A549 treated with ZK216348 at 1 μM for 4 hours (cell line): ENCODE measurements at places on chromosomes 16 and 17. TPM values are rescaled to one million over a fixed set of nuclear protein-coding genes. Genes with fewer than 3 reads are reported as not detected.

TMC7 gene
- total RNA-seq = 6.9 to 10.5 TPM (median 8.7 TPM) in 5 replicates

ABI3 gene
- total RNA-seq = not detected in 5 replicates

PLA2G10 gene
- 0.38 to 0.41 TPM (median 0.39 TPM) in 3 of 5 replicates, not detected in the others for total RNA-seq

CACNG3 gene
- total RNA-seq = not detected in 5 replicates

SEZ6L2 gene
- total RNA-seq = 11.0 to 24.3 TPM (median 19.9 TPM) in 5 replicates

WNT3 gene
- total RNA-seq = 3.8 to 5.2 TPM (median 4.8 TPM) in 5 replicates

PRSS53 gene
- total RNA-seq = 0.59 to 2.0 TPM (median 1.3 TPM) in 5 replicates

APOH gene
- 3.9 to 5.8 TPM (median 4.8 TPM) in 5 replicates for total RNA-seq

IRX3 gene
- 3.8 to 5.6 TPM (median 5.1 TPM) in 5 replicates for total RNA-seq

FOXN1 gene
- total RNA-seq = 0.05 to 0.07 TPM in 2 of 5 replicates, not detected in the others

AOC3 gene
- 1.1 to 2.5 TPM (median 1.2 TPM) in 5 replicates for total RNA-seq

FBXW10B gene
- 2.1 to 4.6 TPM (median 2.9 TPM) in 5 replicates for total RNA-seq

ELMO3 gene
- 0.61 to 1.9 TPM (median 1.3 TPM) in 5 replicates for total RNA-seq

ARHGAP23 gene
- total RNA-seq = 42.1 to 70.8 TPM (median 62.8 TPM) in 5 replicates

CD300LG gene
- not detected in 5 replicates for total RNA-seq

UBE2I gene
- total RNA-seq = 154 to 260 TPM (median 165 TPM) in 5 replicates

PPP1R27 gene
- total RNA-seq = 0.15 TPM in 1 of 5 replicates, not detected in the others

WNT9B gene
- not detected in 5 replicates for total RNA-seq

C1QTNF1 gene
- total RNA-seq = 33.2 to 51.5 TPM (median 41.0 TPM) in 5 replicates

ADGRG3 gene
- 0.37 to 0.57 TPM (median 0.49 TPM) in 5 replicates for total RNA-seq

LPO gene
- not detected in 5 replicates for total RNA-seq

MPO gene
- not detected in 5 replicates for total RNA-seq

PCTP gene
- 16.4 to 21.7 TPM (median 19.7 TPM) in 5 replicates for total RNA-seq

ASGR2 gene
- 0.17 TPM in 1 of 5 replicates, not detected in the others for total RNA-seq

ASPSCR1 gene
- 16.0 to 28.1 TPM (median 27.1 TPM) in 5 replicates for total RNA-seq

TNFRSF13B gene
- total RNA-seq = not detected in 5 replicates

CCL3 gene
- not detected in 5 replicates for total RNA-seq

SLC16A5 gene
- total RNA-seq = 16.8 to 35.9 TPM (median 29.7 TPM) in 5 replicates

ZG16B gene
- total RNA-seq = 0.54 to 1.1 TPM (median 1.0 TPM) in 5 replicates

TAT gene
- 0.04 TPM in 1 of 5 replicates, not detected in the others for total RNA-seq

KCNH6 gene
- not detected in 5 replicates for total RNA-seq

SLC35G6 gene
- total RNA-seq = not detected in 5 replicates

SULT1A4 gene
- total RNA-seq = 24.2 to 43.1 TPM (median 28.8 TPM) in 5 replicates
